Activated CD4-positive, alpha-beta T cell treated with anti-CD3 and anti-CD28 coated beads, Interleukin-2, amount 50 U/mL, for 1 hour (primary cell): ENCODE measurements at places on chromosomes 1 and 21.

DNA sequence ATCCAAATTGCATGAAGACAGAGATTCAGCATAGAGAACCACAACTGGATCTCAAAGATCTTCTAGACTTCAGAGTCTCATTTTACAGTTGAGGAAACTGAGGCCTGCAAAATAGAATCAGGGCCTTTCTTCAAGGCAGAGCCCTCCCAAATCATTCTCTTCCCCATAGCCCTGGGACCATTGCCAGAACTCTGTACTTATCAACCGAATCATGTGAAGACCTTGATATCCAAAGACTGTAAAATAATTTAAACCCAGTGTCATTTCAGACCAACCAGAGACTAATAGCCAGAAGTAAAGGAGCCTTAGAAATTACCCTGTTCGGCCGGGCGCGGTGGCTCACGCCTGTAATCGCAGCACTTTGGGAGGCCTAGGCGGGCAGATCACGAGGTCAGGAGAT is 90.1 kb downstream of the DTL start:
- DNase-seq, result no peak

GRCh38 chr1:33350611-33351280 is 29.8 kb upstream of the A3GALT2 start:
- no peak for DNase-seq

GRCh38 chr1:160626509-160627342 is 20.1 kb downstream of the SLAMF1 start:
- no peak for DNase-seq

DNA sequence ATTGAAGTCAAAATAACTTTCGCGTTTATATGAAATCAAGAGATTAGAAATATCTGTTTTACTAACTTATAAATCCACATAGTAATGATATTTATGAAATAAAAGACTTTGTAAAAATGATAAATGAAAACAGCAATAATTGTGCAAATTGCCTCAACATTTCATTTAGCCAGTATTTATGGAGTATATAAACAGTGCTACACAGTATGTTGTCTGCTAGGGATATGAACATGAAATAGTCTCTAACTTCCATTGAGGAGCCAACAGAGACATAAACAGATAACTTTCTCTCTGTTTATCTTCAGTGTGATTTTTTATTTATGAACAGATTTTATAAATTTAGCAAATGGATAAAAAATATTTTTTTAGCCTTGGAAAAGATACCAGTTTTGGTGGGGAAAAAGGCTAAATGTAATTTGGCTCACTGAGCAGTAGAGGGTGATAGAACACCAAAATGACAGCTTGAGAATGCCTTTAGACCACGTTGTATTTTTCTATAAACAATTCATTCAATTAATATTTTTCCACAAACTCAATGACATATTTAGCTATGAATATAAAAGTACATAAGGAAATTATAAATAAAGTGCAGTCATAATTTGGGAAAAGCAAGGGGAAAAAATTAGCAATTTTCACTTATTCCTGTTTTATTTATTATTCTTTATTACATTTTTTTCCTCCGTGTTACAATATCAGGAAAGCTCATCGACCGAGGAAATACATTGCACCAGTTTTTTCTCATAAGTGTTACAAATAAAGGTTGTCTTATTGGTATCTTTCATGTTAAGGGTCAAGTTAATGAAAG is 47.5 kb upstream of the EEIG2 start:
- no peak for DNase-seq

DNA sequence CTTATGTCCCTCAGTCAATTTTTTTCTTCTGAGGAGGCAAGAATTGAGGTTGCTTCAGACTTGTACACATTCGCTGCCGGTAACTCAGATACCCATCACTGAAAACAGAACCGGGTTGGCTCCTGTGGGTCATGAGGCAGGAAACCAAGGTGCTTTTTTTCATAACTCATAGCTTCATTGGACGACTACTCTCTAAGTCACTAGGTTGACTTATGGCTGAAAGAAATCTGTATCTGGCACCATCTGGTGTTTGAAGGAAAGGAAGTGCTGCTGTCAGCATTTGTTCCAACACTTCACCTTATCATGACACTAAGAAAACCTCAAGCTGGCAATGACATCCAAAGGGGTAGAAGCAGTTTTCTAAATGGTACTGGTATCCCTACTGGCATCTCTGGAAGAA is 82.3 kb downstream of the TBX19 start:
- peak; percentile 10 for DNase-seq

DNA sequence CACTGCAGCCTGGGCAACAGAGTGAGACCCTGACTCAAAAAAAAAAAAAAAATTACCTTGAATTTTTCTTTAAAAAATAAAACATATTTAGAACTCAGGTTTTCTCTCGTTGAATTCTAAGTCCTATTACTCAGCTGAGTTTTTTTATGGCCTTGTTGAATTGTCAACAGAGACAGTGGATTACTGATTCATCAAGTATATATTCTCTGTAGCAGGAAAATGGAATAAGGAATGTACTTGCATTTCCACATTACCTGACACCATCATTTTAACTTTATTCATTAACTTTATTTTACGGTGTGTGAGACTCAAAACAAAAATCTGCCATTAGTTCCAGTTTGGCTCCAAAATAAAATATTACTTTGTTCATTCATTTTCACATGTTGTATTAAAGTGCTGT is 53.8 kb upstream of the APP start:
- no peak for DNase-seq

DNA sequence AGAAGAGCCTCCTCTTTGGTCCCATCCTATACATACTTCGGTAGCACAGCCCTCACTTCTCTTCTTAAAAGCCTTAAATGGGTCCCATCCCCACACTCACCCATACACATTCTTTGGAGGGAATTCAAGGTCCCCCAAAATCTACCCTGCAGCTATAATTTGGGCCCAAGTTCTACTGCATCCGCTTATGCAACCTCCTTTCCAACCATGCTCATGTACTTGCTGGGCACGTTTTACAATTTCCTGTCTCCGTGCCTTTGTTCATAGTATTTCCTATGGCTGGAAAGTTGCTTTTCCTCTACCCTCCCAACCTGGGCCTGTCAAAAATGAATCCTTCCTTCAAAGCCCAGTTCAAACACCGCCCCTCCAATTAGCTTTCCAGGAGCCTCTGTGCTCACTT is 99.7 kb downstream of the SLC45A1 start:
- no peak for DNase-seq

DNA sequence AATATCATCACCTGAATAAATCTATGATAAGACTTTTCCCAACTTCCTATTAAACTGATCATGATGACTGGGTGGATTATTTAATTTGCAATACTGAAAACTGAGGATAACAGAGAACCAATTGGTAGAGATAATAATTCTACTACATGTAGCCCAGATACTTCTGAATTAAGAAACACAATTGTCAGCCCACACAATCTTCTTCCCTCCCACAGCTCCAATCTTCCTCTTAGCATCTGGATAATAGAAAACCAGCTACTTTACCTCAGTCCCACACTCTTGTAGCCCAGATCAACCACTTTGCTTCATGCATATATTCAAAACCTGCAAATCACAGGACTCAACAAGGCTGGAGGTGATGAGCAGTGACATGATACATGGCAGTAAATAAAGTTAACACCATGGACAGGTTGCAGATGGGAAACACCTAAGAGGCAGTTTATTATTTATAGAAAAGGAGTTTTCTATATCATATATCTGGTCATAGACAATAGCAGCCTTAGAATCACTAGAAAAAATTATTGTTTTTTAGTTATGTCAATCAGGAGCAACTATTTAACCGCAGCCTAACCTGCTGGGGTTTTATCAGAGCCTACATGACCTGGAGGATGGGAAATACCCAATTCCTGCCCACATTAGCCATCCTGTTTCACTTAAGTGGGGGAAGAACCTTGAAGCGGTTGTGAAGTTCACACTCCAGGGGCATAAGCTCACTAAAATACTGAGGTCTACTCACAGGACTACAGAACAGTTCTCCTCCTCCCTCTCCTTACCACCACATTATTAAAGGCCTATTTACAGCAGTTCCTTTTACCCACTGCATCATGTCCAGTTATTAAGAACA is 16.7 kb downstream of the FRRS1 start:
- DNase-seq, result no peak

- DNase-seq, result no peak
Measured at GRCh38 chr1:201619513-201619912, 80.6 kb downstream of the NAV1 start.

DNA sequence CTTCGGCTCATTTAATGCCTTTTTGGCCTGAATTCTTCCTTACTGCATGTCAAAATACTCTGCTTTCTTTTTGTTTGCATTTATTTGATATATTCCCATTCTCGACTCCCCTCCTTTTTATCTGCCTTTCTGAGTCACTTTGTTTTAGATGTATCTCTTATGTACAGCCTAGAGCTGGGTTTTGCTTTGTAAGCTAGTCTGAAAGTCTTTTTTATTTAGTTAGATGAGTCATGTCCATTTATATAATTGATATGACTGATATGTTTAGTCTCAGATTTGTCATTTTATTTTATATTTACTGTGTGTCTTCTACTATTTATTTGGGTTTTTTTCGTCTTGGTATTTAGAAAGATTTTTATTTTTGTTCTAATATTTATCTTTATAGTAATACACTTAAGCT is 33.6 kb upstream of the GNG5 start:
- DNase-seq, result no peak

- DNase-seq, result no peak
Measured at GRCh38 chr1:243287123-243287460, 31.3 kb downstream of the SDCCAG8 start.

- DNase-seq, result no peak
Measured at GRCh38 chr1:100322436-100323211, 29.7 kb upstream of the CDC14A start.

GRCh38 chr1:240044620-240045019 is 47.1 kb upstream of the FMN2 start:
- DNase-seq, result no peak

GRCh38 chr1:67691712-67692111 is 6.7 kb downstream of the GADD45A start:
- DNase-seq, result no peak

DNA sequence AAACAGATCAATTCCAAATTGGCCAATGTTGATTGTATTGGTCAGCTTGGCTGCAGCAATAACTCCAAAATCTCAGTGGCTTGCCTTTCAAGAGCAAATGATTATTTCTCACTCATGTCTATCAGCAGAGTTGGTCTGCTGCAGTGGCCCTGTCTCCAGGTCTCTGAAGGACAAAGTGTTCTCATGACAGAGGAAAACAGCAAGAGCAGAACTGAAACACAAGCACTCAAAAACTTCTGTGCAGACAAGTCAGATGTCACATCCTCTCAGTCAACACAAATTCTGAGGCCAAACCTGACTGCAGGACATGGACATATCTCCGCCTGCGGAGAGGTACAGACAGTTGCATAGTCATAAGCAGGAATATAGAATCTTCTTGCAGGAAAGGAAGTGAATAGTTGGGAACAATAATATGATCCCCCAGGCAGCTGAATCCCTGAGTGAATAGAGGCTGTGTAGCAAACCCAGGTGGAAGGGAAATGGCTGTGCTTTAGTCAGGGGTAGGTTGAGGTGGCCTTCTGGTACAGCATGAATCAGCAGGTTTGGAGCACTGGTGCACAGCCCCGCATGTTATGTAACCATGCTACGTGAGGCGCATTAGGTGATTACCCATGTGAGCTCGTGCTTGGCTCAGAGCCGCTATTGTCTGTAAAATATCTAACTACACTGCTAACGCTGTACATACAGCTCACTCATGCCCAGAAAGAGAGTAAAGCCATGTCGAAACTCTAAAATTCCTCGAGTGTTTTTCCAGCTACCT is 17.1 kb upstream of the UBE2U start:
- no peak for DNase-seq

GRCh38 chr1:71640998-71641397 is 560.2 kb upstream of the ZRANB2 start:
- DNase-seq, result no peak

GRCh38 chr1:52857443-52857842 is 14.9 kb downstream of the ZYG11A start:
- no peak for DNase-seq

DNA sequence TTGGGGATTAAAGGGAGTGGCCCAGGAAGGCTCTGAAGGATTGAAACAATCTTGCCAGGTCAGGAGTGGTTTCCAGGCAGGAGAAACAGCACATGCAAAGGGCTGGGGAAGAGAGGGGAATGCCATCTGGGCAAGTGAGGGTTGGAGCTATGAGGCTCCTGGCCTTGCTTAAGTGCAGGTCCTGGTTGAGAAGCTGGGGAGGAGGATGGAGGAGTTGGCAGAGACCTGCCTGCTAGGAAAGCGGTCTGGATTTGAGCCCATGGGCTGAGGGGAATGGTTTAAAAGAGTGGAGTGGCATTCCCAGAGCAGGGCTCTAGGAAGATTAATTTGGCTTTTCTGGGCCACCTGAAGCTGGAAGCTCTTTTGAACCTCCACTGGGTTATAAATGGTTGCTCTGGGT is 9.2 kb downstream of the IGSF21 start:
- DNase-seq, result no peak

- no peak for DNase-seq
Measured at GRCh38 chr1:41661428-41662060, 177.1 kb upstream of the EDN2 start.

DNA sequence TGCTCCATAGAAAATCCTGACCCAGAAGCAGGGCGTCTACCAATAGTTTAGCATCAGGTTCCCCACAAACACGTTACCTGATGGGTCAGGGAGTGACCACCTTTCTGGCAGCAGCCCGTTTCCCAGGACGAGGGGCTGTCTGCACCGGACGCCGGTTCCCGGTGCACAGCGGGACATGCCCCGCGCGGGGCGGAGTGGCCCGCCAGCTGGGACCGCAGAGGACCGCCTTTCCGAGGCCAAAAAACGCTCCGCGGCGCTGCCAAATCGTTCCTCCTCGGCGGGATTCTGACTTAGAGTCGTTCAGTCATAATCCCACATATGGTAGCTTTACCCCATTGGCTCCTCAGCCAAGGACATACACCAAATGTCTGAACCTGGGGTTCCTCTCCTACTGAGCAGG is 126.1 kb downstream of the LIPI start:
- no peak for DNase-seq

DNA sequence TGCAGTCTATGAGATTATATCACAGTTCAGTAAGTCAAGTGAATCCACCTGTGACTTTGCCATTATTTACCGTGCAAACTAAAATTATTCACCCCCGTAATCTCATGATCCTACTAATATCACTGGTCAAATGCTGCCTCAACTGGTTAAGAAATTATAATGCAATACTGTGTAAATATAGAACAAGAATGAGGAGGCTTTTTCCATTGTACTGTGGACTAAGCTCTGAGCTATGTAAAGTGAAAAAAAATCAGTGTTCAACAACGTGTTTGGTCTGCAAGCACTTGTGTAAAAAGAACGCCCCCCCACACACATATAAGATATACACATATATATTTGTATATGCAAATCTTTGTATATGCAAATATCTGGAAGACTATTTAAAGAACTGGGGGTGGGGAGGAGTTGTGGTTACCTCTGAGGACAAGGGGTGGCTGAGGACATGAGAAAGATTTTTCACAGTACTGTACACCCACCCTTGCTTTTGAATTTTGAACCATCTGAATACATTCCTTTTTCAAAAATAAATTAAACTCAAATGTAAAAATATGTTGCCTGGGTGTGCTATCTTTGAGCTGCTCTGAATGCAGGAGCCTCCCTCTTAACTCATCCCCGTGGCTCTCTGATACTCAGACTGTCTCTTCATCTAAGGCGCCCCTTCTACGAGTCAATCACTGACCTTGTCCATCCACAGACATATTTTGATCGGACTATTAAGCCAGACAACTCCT is 57.0 kb downstream of the PTP4A2 start:
- DNase-seq, result no peak
